ENCODE measurements at places on chromosomes 1 and 21.

GRCh38 chr21:37208741-37209225 is 58.4 kb downstream of the VPS26C start:
- no peak for DNase-seq

GRCh38 chr1:3948344-3948743 is 48.3 kb upstream of the C1orf174 start:
- no peak for DNase-seq

DNA sequence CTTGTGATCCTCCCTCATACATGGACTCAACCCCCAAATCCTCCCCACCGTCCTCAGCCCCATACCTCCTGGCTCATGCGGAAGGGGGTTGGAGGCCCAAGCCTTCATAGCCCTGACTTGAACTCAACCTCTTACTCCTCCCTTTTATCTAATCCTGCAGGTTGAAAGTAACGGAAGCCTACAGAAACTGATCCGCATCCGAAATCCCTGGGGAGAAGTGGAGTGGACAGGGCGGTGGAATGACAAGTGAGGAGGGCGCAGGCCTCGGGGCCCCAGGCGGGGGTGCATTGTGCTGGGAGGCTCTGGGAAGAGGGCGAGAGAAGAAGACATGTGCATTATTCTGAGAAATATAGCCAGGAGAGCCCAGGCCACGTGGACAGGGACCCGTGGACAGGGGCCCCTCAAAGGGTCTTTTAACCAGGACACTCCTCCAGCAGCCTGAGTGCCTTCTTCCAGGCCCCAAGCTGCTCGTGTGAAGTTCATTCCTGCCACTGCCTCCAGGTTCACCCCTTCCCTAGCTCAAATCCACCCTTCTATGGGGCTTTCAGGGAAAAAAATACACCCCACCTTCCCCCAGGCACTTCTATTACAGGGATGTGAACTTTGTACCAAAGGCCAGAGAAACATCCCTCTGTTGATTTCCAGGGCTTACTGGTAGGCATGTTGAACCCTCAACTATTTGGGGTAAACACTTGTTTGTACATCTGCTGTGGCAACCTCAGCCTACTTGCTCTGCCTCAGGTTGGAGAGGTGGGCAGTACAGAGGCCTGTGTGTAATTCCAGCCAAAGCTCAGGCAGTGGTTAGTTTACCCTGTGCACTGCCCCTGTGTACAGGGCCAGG is 38.6 kb downstream of the CAPN2 start:
- no peak for DNase-seq

GRCh38 chr1:36529769-36530260 is 47.1 kb upstream of the CSF3R start:
- no peak for DNase-seq

- DNase-seq, result no peak
Observed at GRCh38 chr1:22431965-22432364, 19.7 kb upstream of the ZBTB40 start.

DNA sequence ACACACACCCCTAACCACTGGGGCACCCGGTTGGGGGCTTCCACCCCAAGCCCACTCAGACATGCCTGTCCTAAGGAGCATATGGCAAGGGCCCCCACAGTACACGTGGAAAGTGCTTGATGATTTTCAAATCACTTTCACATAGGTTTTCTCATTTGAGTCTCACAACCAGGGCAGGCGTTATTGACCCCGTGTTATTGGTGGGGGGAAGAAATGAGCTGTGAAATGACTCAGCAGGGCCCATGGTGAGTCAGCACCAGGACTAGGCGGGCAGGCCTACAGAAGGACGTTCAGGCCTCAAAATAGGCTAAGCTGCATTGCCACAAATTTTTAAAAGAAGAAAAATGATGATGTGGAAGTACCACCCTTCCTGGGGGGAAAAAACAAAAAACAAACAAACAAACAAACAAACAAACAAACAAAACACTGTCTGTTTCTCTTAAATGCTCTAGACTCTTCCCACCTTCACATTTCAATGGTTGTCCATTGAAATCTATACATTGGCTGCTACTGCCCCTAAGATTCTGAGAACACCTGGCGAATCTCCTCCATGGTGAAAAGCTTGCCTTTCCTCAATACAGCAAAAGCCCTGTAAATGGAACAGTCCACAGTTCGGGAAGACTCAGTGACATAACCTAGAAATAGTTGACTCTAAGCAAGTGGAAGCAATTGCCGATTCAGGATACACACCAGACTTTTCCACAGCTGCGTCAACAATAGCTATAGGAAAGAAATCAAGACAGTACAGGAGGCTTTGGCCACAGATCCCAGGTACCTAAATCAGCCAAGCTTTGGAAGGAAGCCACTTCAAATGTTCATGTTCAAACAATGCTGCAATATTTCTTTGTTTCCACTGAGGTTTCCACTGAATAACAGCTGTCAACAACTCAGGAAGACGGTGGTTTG is 234.7 kb downstream of the TOMM20 start:
- DNase-seq, result no peak

- peak; percentile 26 for DNase-seq
Observed at GRCh38 chr21:33816174-33816573, 99.4 kb downstream of the ATP5PO start.

GRCh38 chr1:87644579-87645190 is 316.0 kb downstream of the LMO4 start:
- no peak for DNase-seq

GRCh38 chr21:33121715-33122475 is 52.0 kb downstream of the OLIG1 start:
- DNase-seq, result no peak

DNA sequence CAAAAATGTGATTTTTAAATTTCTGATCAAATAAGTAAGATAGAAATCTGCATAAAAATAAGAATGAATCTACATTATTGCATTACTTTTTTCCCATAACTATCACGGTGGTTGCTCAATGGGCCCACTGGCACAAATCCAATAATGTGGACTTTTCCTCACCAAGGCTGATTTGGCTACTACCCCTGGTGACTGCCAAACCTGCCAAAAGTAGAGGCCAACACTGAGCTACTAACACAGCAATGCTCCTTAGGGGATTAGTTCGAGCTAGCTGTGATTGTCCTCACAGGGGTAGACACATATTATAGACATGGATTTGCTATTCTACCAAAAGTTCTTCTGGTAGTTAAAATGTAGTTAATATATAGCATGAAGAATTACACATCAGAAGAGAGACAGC is 107.7 kb upstream of the ZNHIT6 start:
- no peak for DNase-seq

DNA sequence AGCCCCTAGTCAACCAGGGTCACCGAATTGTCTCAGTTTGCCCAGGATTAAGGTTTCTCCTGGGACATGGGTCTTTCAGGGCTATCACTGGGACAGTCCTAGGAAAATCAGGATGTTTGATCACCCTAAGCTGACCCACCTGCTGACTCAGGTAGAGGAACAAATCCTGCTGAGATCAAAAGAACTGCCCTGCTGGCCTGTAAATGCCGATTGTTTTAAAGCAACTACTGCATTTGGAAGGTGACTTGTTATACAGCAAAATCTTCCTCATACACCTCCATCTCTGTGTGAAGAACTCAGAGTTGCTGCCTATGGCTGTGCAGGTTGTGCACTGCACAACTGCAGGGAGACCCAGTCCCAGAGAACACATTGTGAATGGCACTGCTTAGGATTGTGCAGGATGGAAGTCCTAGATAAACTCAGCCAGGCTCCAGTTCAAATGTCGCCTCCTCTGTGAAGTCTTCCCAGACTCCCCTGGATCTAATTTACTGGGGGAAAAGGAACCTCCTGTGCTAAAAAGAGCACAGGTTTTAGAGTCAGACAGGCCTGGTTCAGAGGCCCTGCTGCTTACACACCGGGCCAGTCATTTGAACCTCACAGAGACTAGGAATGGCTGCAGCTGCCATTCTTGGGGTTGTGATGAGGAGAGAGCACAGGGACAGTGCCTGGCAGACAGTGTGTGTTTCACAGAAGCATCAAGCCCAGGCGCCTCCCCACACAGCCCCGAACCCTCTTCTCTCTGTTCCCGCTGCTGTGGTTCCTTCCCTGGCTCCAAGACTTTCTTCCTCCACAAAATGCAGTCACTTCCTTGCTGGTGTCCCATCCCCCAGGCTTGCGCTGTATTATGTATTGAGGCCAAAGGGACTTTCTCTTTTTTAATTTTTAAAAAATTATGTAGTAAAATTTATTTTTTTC is 23.2 kb upstream of the LRP8 start:
- DNase-seq, result no peak

DNA sequence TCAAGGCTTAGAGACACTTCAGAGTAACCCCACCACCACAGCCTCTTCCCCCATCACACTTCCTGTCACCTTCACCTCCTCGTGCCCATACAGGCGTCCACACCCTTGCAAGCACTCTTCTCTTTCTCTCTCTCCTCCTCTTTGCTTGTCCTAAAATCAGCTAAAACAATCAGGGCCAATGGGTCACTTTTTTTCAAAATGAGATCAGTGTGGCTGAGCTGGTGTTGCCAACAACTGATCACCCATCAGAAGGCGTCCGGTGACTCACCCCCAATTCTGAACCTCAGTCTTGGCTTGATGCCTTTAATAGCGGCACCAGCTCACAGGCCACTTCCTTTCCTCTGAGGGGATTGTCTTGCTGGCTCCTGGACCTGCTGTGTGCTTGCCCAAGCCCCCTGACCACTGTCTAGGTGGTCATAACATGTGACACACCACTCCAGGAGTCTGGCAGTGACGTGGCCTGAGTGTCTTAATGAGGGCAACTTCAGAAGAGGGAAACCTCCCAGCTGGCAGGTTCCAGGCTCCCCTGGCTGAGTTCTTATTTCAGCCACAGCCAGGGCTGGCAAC is 1.6 kb downstream of the DRAXIN start:
- DNase-seq, result no peak

GRCh38 chr1:111199881-111200801 is at the start of gene DENND2D:
Gene DENND2D (minus strand): TSS chr1:111200646. CDS start chr1:111200459, 187 bp downstream.
- peak; percentile 24 for DNase-seq

- DNase-seq, result no peak
Observed at GRCh38 chr1:234103198-234103597, 198.7 kb downstream of the SLC35F3 start.

GRCh38 chr1:230501242-230501641 is 75.1 kb upstream of the PGBD5 start:
- no peak for DNase-seq

GRCh38 chr1:90198616-90199332 is 203.9 kb downstream of the ZNF326 start:
- no peak for DNase-seq

GRCh38 chr1:182608845-182609610 is 4.8 kb upstream of the RGS16 start:
- DNase-seq, result no peak

GRCh38 chr1:64388336-64388735 is 81.6 kb upstream of the CACHD1 start:
- no peak for DNase-seq

- no peak for DNase-seq
Observed at GRCh38 chr21:24658026-24658425, 949.3 kb downstream of the MRPL39 start.

DNA sequence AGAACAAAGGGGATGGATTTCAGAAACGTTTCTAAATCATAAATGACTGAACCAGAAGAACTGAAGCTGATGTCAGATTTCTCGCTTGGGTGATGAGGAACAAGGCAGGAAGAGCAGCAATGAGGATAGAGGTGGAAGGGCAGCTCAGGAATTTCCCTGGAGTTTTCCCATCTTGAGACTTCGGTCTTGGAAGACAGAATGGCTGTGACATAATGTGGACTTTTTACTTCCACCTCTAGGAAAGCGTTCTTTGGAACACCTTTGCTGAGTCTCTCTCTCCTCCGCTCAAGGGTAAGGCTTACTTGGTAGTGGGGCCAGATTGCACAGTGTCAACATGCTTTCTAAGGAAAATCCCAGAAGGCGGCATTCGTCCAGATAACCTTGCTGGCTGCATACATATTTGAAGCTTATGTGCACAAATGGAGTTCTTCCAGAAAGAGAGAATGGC is 36.6 kb downstream of the DEGS1 start:
- no peak for DNase-seq

GRCh38 chr1:110185181-110185580 is 24.9 kb upstream of the KCNC4 start:
- DNase-seq, result no peak

GRCh38 chr1:92975551-92976232 is 14.4 kb upstream of the DIPK1A start:
- DNase-seq, result no peak

DNA sequence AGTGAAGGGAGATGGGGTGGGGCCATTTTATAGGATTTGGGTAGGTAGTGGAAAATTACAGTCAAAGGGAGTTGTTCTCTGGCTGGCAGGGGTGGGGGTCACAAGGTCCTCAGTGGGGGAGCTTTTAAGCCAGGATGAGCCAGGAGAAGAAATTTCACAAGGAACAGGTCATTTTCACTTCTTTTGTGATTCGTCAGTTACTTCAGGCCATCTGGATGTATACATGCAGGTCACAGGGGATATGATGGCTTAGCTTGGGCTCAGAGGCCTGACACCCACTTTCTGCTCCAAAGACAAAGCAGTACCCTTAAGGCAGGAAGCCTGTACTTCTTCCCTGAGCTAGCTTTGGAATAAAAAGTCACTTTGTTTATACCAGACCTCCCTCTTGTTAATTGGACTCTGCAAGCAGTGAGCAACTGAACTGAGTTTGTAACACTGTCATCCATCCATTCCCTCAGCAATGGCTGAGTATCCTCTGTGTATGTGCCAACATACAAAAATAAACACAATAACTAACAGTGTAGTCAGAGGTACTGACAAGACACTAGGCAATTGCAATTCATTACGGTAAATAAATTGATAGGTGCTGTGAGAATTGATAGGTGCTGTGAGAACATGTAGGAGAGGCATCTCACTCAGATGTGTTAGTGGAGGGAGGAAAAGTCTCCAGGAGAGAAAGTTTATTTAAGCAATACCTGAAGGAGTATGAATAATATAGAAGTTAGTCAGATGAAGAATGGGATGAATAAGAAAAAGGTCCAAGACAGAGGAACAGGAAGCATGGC is 14.7 kb upstream of the RGS2 start:
- no peak for DNase-seq

GRCh38 chr1:30599721-30600120 is 123.7 kb downstream of the MATN1 start:
- no peak for DNase-seq

- no peak for DNase-seq
Observed at GRCh38 chr1:14877224-14877623, 276.3 kb upstream of the TMEM51 start.

- no peak for DNase-seq
Observed at GRCh38 chr1:23869051-23869450, 961 bp upstream of the FUCA1 start.

GRCh38 chr1:236524895-236525184 is 1.1 kb downstream of the LGALS8 start:
- DNase-seq, result peak; percentile 40

DNA sequence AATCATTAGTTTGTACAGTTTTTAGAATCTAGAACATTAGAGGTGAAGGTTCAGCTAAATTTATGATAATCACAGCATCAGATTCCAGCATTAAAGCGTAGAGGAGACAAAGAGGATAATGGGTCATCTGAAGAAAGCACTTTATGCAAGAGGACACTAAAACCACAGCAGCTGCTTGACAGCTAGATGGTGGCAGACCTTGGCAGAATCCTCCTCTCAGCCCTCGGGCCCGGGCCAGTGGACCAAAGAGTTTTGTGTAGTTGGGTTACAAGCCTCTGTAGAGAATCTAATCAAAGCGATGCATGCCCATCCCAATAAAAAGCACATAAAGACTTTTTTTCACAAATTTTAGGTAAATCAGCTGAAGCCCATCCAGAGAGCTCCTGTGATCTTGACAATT is 59.4 kb downstream of the AK5 start:
- no peak for DNase-seq

Measured in GF-D8 (cell line).